ENCODE measurements at places on chromosomes 1 and 21. TPM values are rescaled to one million over a fixed set of nuclear protein-coding genes. Genes with fewer than 3 reads are reported as not detected.

The SH2D2A gene
- 0.77 TPM for polyA plus RNA-seq

The CNR2 gene
- 0.08 TPM for polyA plus RNA-seq

The TCHH gene
- 0.06 TPM for polyA plus RNA-seq

The CFAP57 gene
- polyA plus RNA-seq = 4.1 TPM

The OR1C1 gene
- not detected for polyA plus RNA-seq

The CA6 gene
- 0.05 TPM for polyA plus RNA-seq

The TNFRSF18 gene
- 1.1 TPM for polyA plus RNA-seq

The RGS7 gene
- 5.3 TPM for polyA plus RNA-seq

The RAB25 gene
- 51.6 TPM for polyA plus RNA-seq

The RHCE gene
- polyA plus RNA-seq = 1.2 TPM

The TMEM50B gene
- 62.7 TPM for polyA plus RNA-seq

The ZNF692 gene
- 45.8 TPM for polyA plus RNA-seq

The CD48 gene
- 1.4 TPM for polyA plus RNA-seq

The SPRR2F gene
- not detected for polyA plus RNA-seq

The MYOG gene
- 0.17 TPM for polyA plus RNA-seq

The MTOR gene
- polyA plus RNA-seq = 40.6 TPM

The CD1E gene
- not detected for polyA plus RNA-seq

The PGBD5 gene
- polyA plus RNA-seq = 7.3 TPM

The COL16A1 gene
- 56.2 TPM for polyA plus RNA-seq

The SHISAL2A gene
- 1.2 TPM for polyA plus RNA-seq

The RIT1 gene
- polyA plus RNA-seq = 49.0 TPM

The SYT6 gene
- 1.3 TPM for polyA plus RNA-seq

The CGN gene
- polyA plus RNA-seq = 42.3 TPM

The ACTA1 gene
- 0.77 TPM for polyA plus RNA-seq

The RNF186 gene
- 0.33 TPM for polyA plus RNA-seq

The TTLL10 gene
- 0.83 TPM for polyA plus RNA-seq

The IL12RB2 gene
- 0.73 TPM for polyA plus RNA-seq

Data from right renal pelvis (tissue), 4 donors.